ENCODE measurements at places on chromosomes 16 and 17.

DNA sequence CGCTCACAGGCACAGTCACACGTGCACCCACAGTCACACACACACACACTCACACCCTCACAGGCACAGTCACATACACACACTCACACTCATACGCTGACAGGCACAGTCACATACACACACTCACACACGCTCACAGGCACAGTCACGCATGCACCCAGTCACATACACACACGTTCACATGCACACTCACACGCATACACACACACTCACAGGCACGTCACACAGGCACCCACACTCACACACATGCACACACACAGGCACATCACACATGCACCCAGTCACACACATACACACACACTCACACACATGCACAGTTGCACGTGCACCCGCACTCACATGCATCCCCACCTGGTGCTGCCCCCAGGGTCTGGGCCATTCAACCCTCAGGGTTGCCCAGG is 46.1 kb upstream of the CBFA2T3 start:
- no peak for DNase-seq

DNA sequence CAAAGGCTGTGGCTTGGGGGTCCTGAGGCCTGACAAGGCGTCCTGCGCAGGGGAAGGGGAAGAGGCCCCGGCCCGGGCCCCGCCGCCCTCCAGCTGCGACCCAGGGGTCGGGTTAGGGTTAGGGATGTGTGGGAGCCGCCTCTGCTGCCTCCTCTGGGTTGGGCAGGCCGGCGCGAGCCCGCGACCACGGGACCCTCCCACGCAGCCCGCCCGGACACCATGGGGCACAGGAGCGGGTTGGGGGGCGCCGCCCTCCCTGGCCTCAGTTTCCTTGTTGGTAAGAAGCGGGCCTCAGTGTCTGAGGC is 386 bp downstream of the CIAO3 start:
- no peak for DNase-seq

GRCh38 chr17:81854974-81855774 is 5.2 kb downstream of the P4HB start:
- DNase-seq = no peak

- no peak for DNase-seq
Measured at GRCh38 chr17:66799849-66800537, 34.9 kb upstream of the CACNG5 start.

DNA sequence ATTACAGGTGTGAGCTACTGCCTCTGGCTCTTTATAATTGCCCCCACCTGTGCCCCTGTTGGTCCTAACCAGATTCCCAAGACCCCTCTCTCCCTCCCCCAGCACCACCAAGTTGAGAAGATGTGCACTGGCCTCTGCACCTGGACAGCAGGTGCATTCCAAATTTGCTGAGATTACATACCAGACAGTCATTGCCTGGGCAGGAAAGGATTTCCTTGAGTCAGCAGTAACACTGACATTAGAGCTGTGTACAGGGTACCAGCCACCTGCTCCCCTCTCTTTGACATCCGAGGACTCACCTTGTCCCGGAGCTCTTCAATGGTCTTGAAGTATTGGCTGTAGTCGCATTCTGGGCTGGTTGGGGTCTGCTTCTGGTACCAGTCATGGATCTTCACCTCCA is 659 bp downstream of the KRT15 start:
- DNase-seq = no peak

DNA sequence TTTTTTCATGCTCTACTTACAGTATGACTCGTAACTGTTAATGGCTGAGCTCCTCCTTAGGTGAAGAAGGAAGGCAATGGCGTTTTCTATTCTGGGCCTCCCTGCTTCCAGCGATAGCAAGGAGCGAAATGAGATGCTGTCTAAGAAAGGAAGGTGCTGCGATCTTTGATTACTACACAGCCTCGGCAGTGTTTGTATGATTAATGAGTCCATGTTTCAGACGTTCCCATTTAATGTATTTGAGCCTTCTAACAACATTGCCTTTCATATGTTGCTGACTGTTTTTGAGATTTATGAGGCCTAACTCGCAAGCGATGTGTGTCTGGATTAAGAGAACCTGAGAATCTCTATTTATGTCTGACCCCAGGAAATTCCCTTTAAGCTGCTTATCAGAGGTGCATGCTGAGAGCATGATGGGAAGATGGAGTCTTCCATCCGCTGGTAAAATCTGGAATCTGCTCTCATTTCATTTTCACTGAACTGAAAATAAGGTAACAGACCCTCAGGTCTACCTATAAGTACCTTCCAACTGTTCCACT is 403.4 kb downstream of the WWOX start:
- no peak for DNase-seq

- DNase-seq = no peak
Measured at GRCh38 chr17:7856011-7856810, 1.1 kb downstream of the NAA38 start.

DNA sequence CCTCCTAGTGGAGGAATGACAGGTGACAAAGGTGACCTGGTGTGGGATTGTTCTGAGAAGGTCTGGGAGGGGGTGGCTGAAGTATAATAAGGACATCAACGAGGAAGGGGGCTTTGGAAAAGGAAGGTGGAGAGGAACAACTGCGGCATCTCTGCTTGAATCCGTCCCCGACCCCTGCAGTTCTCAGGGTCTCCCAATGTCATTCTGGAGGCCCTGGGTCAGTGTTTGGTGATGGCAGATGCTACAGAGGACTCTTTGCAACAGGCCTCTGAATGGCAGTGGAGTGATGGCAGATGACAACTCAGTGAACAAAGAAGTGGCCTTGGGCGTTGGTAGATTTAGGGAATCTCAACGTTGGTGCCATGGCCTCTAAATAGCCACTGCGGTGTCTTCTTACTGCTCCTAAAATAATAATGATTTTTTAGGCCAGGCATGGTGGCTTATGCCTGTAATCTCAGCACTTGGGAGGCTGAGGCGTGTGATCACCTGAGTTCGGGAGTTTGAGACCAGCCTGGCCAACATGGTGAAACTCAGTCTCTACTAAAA is 1.3 kb downstream of the ENGASE start:
- DNase-seq = no peak

- no peak for DNase-seq
Measured at GRCh38 chr17:33973491-33973890, 281.6 kb upstream of the CCL2 start.

DNA sequence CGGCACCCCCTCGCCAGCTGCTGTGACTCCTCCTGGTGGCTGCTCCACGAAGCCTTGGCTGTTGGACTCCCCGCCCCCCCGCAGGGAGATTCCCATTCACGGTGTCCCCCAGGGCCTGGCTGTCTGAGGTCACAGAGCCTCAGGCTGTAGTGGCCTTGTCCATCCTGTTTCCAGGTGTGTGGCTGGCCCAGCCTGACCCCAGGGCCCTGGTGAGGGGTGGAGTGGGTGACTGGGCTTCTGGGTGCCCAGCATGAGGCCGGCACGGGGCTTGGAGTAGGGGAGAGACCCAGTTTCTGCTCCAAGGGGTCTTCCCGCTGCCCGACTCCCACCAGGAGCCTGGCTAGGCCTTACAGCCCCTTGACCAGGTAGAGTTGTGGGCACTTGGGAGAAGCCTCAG is 10.4 kb downstream of the PRSS27 start:
- no peak for DNase-seq

DNA sequence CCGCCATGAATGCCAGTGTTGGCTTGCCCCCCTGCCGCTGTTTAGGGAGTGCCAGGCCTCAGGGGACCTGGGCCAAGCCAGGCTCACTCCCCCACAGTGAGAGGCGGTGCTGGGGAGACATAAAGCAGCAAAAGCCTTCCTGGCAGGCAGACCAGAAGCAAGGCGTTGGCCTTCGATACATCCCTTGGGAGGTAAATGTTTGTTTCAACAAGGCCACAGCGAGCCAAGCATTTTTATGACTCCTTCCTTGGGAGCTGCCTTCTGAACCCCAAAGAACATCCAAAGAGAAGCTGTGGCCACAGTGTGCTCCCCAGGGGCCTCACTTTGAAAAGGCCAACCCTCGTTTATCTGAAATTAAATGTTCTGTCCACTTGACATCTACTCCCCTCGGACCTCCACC is 119.7 kb upstream of the CIBAR2 start:
- no peak for DNase-seq

GRCh38 chr16:67155295-67156142 is 4.2 kb downstream of the TRADD start:
- DNase-seq = no peak

- no peak for DNase-seq
Measured at GRCh38 chr16:66622863-66623262, 18.4 kb downstream of the CMTM3 start.

DNA sequence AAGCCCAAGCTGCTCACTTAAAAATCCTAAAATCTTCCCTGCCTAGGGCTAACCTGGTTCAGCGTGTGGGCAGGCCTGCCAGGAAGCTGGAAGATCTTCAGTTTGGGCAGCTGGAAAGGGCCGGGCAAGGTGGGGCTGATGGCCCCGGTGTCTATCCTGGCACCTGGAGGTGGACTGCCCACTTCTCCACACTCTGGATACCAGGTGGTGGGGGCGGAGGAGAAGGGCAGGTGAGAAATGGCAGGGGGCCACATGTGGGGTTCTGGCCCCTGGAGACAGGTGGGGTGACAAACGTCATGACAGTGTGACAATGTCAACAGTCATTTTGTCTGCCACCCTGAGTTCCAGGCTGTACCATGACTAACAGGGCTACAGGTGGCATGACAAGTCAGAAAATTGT is 78.5 kb upstream of the C16orf82 start:
- no peak for DNase-seq

DNA sequence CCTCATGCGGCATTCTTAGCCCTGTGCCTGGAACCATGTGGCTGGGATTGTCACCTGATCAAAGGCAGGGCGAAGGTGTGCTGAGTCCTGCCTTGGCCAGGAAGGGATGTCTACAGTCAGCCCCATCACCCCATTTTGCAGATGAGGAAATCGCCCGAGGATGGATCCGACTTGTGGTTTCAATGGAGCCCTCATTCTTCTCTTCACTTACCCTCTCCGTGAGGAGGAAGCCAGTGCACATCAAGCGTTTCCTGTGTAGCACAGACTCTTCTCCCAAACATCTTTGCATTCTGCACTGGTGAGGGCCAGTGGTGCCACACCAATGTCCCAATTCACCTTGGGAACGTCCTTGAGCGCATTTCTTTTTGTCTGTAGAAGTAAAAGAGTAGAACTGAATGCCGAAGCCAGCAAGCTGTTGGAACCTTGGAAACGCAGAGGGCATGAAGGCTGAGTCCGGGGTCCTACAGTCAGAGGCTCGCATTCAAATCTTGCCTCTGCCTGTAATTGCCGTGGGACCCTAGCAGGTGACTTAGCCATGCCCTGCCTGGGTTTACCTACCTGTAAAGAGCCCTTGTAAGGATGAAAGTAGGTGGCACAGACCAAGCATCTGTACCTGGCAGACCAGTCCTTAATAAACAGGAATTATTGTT is 85.4 kb downstream of the IRF8 start:
- DNase-seq = no peak

DNA sequence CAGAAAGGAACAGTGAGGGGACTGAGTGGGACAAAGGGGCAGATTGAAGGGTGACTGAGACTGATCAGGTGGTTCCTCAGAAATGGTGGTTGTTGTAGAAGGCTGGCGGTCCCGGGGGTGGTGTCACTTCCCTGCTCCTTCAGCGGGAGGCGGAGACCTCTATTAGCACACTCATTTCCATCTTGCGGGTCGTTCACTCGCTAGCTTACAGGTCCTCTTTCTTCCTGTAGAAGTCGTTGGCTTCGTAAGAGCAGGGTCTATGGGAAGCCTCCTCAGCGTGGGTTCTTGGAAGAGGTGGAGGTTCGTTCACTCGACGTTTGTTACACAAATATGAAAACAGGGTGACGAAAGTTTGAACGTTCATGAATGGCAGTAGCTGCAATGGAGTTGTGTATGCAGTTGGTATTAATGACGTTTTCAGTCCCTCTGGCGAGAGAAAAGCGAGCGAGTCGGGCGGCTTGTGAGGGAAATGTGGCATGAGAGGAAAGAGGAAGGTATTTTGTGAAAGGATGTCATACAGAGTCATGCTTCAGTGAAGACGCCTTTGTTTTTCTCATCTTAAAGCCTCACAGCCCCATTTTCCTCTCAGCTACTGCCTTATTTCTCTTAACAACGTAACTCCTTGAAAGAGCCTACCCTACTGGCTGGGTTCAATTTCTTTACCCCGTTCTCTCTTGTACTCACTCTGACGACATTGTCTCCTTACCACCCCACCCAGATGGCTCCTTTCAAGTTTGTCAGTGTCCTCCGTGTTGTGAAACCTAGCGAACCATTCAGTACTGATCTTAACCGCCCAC is 667 bp downstream of the EFCAB13 start:
- DNase-seq = no peak

Measured in fibroblast of skin of left biceps (primary cell).